ENCODE measurements at places on chromosomes 1 and 21. TPM values are rescaled to one million over a fixed set of nuclear protein-coding genes. Genes with fewer than 3 reads are reported as not detected.

- no peak for DNase-seq
These were observed 8.5 kb upstream of the PRRC2C start for GRCh38 chr1:171476829-171477228.

GRCh38 chr1:4516596-4516995 is 137.8 kb upstream of the AJAP1 start:
- DNase-seq: no peak

DNA sequence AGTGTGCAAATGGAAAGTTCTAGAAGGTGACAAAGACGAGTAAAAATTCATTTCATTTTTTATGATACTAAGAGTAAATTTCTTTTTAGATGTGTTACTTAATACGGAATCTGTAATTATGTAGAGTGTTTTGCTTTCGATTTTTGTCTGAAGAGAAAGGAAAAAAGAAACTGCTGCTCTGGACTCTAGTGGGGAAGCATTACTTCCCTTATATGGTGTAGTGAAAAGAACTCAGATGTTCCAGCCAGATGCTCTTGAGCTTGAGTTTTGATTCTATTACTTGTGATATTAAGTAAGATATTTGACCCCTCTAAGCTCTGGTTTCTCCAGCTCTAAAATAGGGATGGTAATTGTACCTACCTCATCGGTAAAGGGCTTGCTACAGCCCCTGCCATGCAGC is 12.2 kb upstream of the GPR161 start:
- no peak for DNase-seq

IRF6 gene
- polyA plus RNA-seq: 18.9 TPM

SPRR2G gene
- not detected for polyA plus RNA-seq

CD34 gene
- polyA plus RNA-seq: 126 TPM

GNG4 gene
- 2.8 TPM for polyA plus RNA-seq

TRAF5 gene
- polyA plus RNA-seq: 30.9 TPM

DNA sequence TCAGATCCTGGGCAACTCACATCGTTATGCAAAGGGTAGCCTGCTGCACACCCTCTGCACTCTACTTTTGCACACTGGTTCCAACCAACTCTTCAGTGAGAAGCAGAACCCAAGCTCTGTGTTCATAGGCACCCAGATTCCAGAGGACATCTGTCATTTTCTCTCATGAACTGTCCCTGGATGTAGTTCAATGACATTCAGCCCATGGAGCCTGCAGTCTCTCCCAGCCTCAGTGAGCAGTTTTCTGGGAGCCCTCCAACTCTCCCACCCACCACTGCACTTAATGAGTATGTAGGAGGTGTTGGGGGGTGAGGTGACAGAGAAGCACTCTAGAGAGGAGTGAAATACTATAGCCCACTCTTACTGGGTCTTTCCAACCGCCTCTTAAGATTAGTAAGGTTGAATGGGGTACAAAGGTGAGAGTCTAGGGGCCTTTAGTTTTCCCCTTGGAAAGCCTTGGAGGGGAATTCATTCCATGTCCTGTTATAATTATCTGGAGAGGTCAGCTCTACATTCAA is 58.1 kb upstream of the APOBEC4 start:
- DNase-seq: no peak

PCAT6 gene
- 2.3 TPM for polyA plus RNA-seq

DNA sequence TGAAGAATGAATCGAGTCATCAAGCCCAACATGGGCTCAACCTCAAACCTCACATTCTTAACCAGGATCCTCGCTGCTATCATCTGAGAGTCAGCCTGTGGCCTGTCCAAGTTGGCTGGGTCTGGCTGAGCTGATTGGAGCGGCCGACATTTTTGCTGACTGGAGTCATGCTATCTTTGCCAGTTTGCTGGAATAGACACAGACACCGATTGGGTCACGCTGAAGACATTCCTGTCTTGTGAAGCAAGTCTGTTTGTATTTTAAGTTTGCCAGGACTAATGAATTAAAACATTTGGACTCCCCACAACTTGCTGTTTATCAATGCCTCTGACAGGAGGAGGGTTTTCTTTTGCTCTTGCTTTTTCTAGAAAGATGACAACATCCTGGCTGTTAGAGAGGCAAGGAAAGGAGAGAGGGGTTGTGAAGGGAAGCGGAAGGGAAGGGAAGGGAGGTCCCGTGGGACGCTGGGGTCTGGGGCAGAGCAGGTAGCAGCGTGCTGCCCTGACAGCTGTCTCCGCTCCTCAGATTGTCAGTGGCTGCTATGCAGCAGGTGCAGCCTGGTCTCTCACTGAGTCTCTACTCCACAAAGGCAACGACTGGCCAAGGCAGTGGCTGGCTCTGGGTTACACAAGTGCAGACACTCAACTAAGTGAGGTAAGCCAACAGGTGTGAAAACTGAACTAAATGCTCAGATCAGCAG is at the start of gene MAP3K7CL:
Gene MAP3K7CL, plus strand, starts transcription at position 375 of the 700 bp plus-strand sequence. CDS start 2,701 bp downstream, outside the sequence.
- DNase-seq: no peak

- peak; percentile 10 for DNase-seq
These were observed 63.9 kb downstream of the KCNK2 start for GRCh38 chr1:215146240-215146975.
